ENCODE measurements at places on chromosomes 2 and 18.
A peak's percentile ranks its signal among the peaks of the same experiment; 100 is the strongest.

GRCh38 chr2:62149708-62150107 lies 46.2 kb upstream of the B3GNT2 start:
- no peak for DNase-seq

GRCh38 chr18:31901063-31901462 lies 41.9 kb downstream of the TRAPPC8 start:
- no peak for DNase-seq

GRCh38 chr2:233210843-233211547 lies 40.5 kb upstream of the ATG16L1 start:
- peak; percentile 93 for DNase-seq

GRCh38 chr2:88351249-88351601 lies 101.3 kb downstream of the FOXI3 start:
- DNase-seq, result no peak

DNA sequence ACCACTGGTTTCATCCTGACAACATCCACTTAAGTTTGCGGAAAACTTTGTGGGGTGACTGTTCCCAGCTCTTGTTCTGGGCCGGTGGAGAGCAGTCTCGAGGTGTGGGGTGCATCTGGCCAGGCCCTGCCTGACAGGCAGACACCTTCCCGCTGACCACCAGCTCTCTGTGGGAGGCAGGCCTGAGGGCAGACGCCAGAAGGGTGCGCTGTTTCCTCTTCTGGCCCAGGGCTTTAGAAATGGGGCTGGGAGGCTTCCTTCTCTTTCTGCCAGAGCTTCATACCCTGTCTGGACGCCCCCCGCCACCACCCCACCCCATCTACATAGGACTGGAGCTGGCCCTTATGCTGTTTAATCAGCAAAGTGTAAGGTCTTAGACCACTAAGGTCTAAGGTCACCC lies 263.8 kb downstream of the LOXHD1 start:
- DNase-seq, result no peak

GRCh38 chr18:79326413-79327198 lies 69.1 kb upstream of the NFATC1 start:
- no peak for DNase-seq

- DNase-seq, result no peak
Measured at GRCh38 chr18:40930211-40930882, 1024.7 kb upstream of the PIK3C3 start.

GRCh38 chr2:178915423-178916173 lies 108.4 kb upstream of the TTN start:
- no peak for DNase-seq

GRCh38 chr18:56468396-56468795 lies 170.0 kb downstream of the TXNL1 start:
- DNase-seq, result no peak

DNA sequence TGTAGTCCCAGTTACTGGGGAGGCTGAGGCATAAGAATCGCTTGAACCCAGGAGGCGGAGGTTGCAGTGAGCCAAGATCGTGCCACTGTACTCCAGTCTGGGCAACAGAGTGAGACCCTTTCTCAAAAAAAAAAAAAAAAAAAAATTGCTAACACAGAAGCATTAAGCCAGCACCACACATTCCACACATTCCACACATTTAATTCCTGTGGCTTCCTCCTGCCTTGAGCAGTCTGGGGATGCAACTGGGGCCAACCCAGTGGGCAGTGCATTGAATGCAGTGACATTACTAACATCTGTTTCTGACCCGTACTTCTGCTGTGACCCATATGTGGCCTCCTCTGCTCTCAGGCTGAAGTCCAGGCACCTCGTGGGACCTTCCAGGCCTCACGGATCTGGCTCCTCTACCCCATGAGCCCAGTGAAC lies 107.0 kb downstream of the BCL2L11 start:
- DNase-seq, result no peak

DNA sequence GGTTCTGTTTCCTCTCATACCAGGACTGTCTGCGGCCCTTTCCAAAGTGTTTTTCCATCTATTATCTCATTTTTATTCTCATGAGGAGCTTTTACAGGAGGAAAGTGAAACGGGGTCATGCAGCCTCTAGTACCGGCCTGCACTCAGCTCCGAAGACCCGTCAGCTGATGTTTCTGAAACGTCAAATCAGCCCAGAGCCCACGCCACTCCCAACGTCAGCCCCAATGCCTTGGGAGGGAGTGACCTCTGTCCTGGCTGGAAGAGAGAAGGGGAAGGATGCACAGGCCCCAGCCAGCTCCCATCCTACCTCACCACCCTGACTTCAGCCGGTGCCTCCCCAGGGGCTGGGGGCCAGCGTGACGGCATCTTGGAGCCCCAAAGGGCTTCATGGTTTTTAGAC lies 58.5 kb downstream of the ADCY3 start:
- peak; percentile 9 for DNase-seq

- no peak for DNase-seq
Measured at GRCh38 chr2:164523726-164524125, 97.6 kb downstream of the GRB14 start.

- DNase-seq, result no peak
Measured at GRCh38 chr2:81263989-81264388, 959.4 kb upstream of the LRRTM1 start.

DNA sequence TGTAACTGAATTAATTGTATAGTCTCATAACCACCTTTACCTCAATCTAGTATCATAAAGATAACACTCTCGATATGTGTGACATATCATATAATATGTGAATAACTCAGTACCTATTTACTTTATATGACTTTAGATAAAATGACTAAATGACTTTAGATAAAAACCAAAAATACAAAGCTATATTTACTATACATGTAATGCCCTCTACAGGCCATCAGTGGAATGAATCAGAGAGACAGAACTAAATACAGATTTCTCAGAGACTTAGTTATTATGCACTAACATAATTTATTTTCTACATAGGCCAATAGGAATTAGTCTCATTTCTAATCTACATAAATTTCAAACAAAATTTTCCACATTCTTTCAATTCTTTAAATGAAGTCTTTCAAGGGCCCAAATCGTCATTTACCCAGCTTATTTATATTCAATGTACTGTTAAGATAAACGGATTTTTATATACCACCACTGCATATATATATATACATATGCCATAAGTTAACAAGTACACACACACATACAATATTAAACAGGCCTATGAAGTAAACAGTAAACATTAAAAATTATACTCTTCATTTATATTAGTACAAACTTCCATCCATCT lies 219.9 kb downstream of the EXOC6B start:
- no peak for DNase-seq

Measured in right forelimb (tissue), 1 donor.